Upper lobe of right lung (tissue), 1 donor: ENCODE measurements at places on chromosomes 6 and 20.
A peak's percentile ranks its signal among the peaks of the same experiment; 100 is the strongest.

DNA sequence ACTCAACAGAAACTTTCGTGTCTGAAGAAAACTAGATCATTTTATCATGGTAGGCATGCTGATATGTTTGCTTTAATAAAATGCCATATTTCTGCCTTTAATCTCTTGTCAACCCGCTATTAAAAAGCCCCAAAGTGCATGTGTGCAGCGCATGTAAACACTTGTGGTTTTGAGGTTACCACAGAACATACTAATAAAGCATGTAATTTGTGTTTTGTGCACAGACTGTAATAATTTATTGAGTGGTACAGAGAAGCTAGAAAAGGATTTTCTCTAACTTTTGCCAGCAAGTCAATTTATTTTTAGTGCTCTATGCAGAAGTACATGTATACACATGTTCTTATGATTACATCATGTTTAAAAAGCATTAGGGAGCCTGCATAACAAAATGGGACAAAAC lies 349.9 kb upstream of the SLC35B3 start:
- DNase-seq, result no peak

GRCh38 chr20:7850775-7851490 lies 89.3 kb downstream of the HAO1 start:
- DNase-seq, result no peak

GRCh38 chr20:62946918-62947317 lies 5.6 kb upstream of the SLC17A9 start:
- DNase-seq, result peak; percentile 23

DNA sequence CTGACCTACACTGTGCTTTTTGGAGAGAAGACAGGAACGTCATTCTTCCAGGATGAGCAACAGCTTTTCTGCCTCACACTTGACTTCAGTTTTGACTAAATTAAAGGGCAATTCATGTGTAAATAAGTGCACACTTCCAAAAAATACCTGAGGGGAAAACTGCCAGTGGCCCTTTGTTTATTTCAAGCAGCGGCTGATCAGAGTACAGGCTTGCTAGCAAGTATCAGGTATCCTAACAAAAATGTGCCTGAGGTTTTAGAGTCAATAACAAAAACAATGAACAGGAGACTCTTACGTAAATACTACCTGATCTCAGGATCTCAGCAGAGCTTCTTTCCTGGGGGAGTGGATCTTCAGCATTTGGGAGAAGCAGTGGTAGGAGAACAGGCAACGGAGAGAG lies 12.4 kb downstream of the LY86 start:
- DNase-seq, result no peak

- DNase-seq, result no peak
These were observed 40.9 kb downstream of the LGSN start for GRCh38 chr6:63278916-63279315.

DNA sequence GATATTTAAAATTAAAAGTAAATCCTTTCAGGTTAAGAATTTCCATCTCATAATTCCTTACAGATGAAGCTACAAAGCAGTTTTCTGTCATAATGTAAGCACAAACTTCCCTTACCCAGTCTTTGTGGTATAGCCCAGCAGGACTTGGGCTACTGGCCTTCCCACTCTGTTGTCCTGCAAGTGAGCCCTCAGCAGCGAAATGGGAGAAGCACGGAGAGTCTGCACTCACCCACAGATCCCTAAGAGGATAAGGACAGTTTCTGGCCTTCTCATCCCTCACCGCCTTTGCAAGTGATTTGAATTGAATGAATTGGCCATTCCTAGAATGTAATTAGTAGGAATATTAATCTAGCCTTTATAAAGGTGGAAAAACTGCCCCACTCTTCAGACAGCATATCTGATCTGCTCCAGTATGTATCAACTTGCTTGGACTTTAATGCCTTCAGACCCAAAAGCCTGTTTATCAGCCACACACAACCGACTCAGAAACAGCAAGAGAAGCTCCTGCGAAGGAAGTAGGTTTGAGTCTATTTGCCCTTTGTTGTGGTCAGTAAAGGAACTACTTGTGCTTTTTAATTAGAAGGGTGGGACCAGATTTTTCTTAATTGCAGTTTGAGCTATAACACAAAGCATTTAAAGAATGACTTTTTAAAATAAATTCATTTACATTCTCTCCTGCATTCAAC lies 29.9 kb upstream of the PRDM1 start:
- DNase-seq, result no peak

DNA sequence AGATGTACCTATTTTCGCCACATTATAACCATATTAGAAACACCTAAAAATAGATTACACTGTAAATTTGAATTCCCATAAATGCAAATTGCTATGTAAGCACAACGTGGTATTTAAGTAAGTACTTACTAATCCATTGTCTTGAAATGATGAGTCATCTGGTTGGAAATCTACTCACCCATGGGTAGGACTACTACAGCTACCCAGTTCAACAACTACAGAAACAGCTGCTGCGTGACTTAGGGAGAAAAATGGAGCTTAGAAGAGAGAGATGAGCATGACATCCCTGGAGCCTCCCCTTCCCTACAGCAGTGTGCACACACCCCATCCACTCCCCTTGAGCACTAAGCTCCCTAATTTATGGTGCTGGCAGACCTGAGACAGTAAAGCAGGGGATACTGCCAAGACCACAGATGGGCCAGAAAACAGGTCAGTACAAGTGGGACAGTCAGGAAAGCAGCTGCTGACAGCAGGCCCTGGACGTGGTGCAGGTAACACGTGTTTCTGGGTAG lies 26.9 kb downstream of the RRAGD start:
- no peak for DNase-seq

DNA sequence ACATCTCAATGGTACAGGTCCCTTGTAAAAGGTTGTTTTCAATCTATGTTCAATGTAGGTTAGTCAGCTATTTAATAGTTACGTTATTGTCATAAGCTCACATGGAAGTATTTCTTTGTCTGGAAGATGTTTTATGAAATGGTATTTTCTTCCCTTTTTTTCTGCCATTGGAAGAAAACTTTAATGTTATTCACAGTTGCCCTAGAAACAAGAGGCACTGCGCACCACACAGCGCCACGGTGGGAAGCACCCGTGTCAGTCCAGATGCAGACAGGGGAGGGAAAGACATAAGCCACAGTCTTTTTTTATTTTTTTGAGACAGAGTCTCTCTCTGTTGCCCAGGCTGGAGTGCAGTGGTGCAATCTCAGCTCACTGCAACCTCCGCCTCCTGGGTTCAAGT lies 82.1 kb downstream of the GCNT2 start:
- peak; percentile 79 for DNase-seq

DNA sequence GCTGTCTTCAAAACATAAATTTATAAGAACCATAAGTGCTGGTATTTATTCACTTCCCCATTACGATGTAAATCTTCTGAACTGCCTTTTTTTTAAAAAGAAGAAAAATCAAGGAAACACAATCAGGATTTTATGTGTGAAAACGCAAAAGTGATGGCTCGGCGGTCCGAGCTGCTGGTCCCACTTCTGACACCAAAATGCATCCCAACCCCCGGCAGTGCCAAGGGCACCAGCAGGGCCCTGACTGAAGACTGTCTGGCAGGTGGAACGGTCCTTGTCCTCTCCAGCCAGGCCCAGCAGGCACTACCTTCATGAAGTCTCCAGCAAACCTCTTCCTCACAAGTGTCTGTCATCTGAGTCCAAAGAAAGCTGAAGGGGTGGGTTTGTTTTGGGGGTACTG lies 41.2 kb downstream of the TBC1D7 start:
- DNase-seq, result no peak

DNA sequence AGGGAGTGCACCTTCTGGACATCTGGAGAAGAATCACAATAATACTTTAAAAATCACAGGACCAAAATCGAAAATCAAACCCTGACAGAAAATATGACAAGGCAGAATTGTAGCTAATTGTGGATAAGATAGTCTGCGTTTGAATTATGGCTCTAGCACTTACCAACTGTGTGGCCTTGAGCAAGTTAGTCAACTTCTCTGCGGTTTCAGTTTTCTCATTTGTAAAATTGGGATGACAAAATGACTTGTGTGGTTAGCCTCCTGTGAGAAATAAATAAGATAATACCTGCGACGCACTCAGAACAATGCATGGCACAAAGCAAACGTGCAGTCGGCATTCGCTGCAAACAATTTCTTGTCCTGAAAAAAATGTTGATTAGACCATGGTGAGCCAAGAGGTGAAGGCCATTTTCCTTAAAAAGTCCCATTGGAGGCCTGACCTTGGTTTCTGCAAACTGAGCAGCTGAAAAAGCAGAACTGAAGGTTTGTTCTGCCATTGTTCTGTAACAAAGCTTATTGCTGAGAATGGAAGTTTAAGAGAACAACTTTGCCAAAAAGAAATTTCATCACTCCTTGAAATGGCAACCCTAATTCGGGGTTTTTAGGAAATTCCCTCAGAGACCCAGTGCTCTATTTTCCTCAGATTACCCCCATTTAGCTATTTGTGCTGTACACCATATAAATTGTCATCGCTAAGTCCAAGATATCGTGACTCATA lies 266.3 kb downstream of the ERMARD start:
- no peak for DNase-seq

- DNase-seq, result no peak
These were observed 212.3 kb upstream of the TBX18 start for GRCh38 chr6:84976526-84977362.

- peak; percentile 84 for DNase-seq
These were observed 93.8 kb downstream of the FOXA2 start for GRCh38 chr20:22490287-22491193.

- no peak for DNase-seq
These were observed 222.8 kb upstream of the PLN start for GRCh38 chr6:118325220-118325860.
